T-helper 9 cell (primary cell): ENCODE measurements at places on chromosomes 3 and 15.

- DNase-seq = no peak
Observed at GRCh38 chr3:61646851-61647525, 85.6 kb downstream of the PTPRG start.

DNA sequence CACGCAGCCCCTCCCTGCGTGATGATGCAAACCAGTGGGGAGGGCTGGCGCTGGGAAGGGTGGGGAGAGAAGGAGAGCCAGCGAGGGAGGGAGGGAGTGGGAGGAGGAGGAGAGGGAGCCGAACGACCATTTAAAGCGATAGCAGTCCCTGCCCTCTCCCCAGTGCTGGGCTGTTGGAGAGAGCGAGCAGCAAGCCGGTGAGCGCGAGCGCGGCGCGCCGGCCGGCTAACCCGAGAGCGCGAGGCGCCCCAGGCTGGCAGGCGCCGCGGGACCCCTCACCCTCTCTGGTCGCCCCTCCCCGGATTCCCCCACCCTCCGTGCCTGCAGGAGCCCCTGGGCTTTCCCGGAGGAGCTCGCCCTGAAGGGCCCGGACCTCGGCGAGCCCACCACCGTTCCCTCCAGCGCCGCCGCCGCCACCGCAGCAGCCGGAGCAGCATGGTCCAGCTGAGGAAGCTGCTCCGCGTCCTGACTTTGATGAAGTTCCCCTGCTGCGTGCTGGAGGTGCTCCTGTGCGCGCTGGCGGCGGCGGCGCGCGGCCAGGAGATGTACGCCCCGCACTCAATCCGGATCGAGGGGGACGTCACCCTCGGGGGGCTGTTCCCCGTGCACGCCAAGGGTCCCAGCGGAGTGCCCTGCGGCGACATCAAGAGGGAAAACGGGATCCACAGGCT is at the start of gene GRM7:
Gene GRM7, plus strand, starts transcription at position 162 of the 671 bp plus-strand sequence.
- no peak for DNase-seq

DNA sequence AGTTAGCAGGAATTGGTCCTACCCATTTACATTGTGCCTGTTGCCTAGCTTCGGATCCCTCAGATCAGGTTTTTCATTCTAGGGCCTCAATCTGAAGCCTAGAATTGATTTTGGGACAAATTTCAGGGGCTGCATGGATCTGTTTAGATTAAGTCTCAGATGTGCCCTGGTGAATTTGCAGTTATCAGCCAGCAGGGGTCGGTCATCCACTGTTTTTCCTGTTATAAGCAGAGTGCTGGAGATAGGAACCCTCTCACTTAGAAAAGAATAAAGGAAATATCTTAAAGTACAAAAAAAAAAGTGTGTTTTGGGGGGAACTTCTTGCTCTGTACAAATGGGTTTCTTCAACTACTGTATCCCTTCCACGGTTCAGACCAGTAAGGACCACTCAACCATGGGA is 212.5 kb downstream of the BCHE start:
- no peak for DNase-seq

- DNase-seq = no peak
Observed at GRCh38 chr3:58647381-58648141, 19.0 kb downstream of the FAM3D start.

DNA sequence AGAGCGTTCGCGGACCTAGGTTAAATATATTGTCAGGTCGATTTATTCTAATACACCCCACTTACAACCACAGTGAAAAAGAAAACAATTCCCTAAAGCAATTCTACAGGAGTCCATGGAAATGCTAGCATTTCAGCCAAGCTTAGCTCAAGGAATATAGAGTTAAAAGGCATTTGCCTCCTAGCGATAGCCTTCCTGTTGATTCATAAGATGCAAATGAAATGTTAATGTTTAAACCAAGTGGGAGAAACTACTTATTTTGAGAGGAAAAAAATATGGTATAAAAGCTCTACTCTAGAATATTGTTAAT is 1.7 kb upstream of the ALCAM start:
- no peak for DNase-seq

GRCh38 chr15:73596174-73596573 is 37.0 kb downstream of the NPTN start:
- DNase-seq = no peak

DNA sequence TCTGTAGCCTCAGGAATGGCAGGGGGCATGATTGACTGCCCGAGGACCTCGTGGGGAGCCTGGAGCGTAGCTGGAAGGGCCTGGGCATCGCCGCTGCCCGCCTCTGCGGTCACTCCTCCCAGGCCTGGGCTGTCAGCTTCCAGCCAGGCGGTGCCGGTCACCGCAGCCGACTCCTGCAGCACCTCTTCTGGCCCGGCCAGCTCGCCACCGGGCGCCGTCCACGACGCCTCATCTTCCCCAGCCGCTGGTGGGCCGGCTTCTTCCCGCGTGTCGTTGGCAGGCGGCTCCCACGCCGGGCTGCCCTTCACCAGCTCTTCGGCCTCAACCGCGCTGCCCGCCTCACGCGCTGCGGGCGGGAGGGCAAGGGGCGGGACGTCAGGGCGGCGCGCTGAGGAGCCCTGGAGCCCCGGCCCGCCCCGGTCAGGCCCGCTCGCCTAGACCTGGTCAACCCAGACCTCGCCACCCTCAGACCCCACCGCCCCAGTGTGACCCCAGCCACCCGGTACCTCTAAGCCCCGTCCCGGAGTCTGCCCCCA is 1.0 kb downstream of the CSPG5 start:
- no peak for DNase-seq

GRCh38 chr15:94523873-94524272 is 292.5 kb downstream of the MCTP2 start:
- no peak for DNase-seq

DNA sequence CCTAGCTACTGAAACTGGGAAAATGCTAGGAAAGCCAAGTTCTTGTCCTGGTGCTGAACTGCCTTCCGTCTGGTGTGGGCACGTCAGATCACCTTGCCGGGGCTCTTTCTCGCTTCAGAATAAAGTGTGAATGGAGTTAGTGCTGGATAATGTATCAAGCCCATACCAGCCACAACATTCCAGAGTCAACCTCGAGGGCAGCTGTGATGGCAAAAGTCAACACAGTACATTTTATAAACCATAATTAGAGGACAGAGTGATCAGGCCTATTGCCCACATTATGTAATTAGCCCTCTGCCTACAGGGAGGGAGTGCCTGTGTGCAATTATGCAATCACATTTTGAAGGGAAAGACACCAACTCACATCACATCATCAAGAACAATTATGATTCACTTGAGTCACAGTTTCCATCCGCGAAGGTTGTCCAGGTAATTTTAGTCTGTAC is 165.2 kb downstream of the RORA start:
- DNase-seq = no peak

DNA sequence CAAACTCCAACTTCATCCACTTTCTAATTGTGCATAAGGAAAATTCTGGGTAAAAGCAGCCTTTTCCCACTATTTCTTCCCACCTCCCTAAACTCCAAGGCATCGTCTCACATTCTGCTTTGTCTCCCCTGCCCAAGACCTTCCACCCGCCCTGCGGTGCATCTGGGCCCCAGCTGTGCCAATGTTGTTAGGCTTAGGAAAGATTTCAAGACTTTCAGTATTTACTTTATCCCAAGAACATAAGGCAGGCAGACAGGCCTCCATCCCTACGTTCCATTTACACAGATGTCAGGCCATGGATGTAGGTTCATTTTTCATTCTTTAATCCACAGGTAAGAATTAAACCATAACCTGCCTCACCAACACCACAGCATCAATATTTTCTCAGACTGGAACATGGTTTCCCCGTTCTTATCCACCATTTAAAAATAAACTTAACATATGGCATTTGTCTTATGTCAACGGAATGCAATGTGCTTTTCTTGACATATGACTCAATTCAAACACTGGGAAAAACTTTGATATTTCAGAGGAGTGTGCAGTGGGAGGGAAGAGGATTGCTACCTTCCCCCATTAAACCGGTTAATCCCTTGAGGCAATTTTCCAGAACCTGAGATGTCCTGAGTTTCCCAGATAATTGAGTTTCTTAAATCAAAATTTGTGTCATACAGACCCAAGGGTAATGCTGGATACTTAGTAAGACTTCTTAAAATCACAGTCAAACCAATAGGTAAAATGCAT is 238.0 kb upstream of the LRIG1 start:
- no peak for DNase-seq
